ENCODE measurements at places on chromosomes 6 and 20. TPM values are rescaled to one million over a fixed set of nuclear protein-coding genes. Genes with fewer than 3 reads are reported as not detected.

GRCh38 chr20:63156221-63156671 is 59.7 kb downstream of the YTHDF1 start:
- DNase-seq, result no peak

- DNase-seq, result no peak
These were observed 77.6 kb upstream of the GGTLC1 start for GRCh38 chr20:24066076-24066700.

DNA sequence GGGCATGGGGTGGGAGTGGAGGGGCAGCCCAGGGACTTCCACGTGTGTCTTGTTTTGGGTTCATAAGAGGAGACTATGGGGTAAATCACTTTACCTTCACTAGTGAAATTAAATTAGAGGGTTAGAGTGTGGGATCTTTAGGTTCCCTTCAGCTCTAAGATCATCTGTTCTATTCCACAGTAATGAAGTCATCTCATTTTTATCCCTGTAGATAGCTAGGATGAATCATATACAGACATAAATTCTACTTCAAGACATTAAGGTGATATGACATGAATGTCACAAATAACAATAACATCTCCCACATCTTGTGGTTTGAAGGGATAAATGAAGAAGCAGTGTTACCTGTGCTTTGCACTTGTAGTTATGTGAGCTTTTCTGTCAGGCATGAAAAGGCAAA is 83.8 kb downstream of the ELOVL4 start:
- DNase-seq, result no peak

DNA sequence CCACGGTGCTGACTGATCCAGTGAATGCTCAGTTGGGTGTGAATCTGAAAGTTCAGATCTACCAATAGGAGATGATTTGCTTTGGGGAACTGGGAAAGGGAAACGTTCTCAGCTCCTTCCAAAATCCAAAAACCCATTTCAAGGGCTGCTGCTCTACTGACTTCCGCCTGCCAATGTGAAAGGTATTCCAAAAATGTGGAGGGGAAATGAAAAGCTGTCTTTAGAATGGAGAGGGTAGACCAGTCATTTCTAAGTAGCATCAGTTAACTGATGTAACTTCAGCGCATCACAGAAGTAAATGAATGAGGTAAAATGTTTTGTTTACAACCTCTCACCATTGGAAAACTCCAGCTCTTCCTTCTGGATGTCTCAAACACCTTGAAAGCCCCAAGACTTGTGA is 19.6 kb upstream of the EYA2 start:
- no peak for DNase-seq

DNA sequence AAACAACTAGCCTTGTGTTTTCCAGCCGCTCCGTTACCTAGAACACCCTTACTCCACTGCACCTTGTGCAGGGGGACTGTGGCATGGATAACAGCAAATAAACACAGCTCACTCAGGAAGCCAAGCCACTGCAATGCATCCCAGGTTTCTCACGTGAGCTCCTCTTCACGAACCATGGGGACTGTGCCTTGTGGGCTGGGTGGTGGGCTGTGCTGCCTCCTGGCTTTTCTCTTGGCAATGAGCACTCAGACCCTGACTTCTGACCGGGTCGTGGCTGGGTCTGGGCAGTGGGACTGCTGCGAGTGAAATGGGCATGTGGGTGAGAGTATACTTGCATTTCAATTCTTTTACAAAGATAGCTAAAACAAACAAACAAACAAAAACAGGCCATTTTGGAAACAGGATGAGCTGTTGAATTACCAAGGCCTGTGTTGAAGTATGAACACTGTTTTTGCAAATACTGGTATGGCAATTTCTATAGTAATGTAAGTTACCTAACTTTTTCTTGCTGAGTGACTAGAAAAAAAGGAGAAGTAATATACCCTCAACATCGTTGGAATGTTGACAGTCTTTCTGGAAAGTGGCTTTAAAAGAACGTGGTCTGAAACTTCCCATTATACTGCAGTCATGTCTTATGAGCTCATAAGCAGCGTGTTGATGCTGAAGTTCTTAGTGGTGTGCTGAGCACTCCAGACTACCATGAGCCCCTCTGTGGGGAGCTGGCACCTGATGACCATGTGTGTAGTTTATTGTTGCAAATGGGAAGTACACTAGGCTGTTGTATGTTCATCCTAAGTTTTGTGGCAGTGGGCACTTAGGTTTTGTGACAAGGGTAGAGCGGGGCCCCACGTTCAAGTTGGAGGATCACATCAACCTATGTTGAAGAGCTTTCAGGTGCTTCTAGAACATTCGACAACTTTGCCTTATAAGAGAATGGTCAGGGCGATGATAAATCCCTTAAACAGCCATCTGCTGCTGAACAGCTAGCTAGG is 120.4 kb downstream of the ARMC2 start:
- no peak for DNase-seq

The OR2B6 gene
- not detected for total RNA-seq

Data from sciatic nerve (tissue), 2 donors.